ENCODE measurements at places on chromosomes 6 and 20. TPM values are rescaled to one million over a fixed set of nuclear protein-coding genes. Genes with fewer than 3 reads are reported as not detected.

GRCh38 chr6:16199804-16200203, 38.6 kb upstream of the GMPR start:
- H3K36me3 ChIP-seq, result no peaks in the 10 kb centered on the region
- H3K27me3 ChIP-seq, result peaks cover 7% of the 10 kb centered on the region
- no peak overlapping the region for H3K27ac ChIP-seq
- no peak for DNase-seq

GRCh38 chr6:15864038-15864707, 201.3 kb upstream of the DTNBP1 start:
- H3K4me1 ChIP-seq, result peaks cover 3% of the 10 kb centered on the region
- H3K4me3 ChIP-seq, result no peak overlapping the region
- H3K27me3 ChIP-seq, result no peaks in the 10 kb centered on the region
- DNase-seq, result no peak
- no peaks in the 10 kb centered on the region for H3K36me3 ChIP-seq
- H3K27ac ChIP-seq, result no peak overlapping the region

DNA sequence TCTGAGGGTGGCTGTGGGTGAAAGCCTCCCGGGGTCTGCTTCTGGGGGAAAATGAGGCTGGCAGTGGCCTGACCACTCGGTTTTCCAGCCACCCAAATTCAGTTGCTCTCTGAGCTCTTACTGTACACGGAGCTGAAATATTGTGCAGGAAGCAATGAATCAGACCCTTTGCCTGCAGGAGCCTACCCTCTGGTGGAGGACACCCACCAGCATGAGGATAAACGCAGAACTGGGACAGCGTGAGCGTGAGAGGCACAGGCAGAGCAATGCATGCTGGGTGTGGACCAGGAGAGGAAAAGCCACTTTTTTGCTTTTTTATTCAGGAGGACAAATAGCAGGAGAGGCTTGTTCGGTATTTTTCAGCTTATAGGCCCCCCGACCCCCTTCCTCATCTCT, 298.0 kb downstream of the QKI start:
- H3K36me3 ChIP-seq, result no peaks in the 10 kb centered on the region
- no peak overlapping the region for H3K4me3 ChIP-seq
- H3K27me3 ChIP-seq, result peaks cover 3% of the 10 kb centered on the region
- no peak for DNase-seq

VSTM2L gene
- not detected for total RNA-seq

TMEM217 gene
- 2.5 TPM for total RNA-seq

GID8 gene
- total RNA-seq, result 30.7 TPM

All from activated CD4-positive, alpha-beta T cell treated with anti-CD3 and anti-CD28 coated beads for 36 hours (primary cell).